IMR-90 (cell line): ENCODE measurements at places on chromosomes 5 and 9.

GRCh38 chr5:149200355-149200754 lies 59.1 kb downstream of the ABLIM3 start:
- DNase-seq, result no peak

- DNase-seq, result no peak
These were observed 376 bp downstream of the ANKRD18B start for GRCh38 chr9:33524306-33524947.

DNA sequence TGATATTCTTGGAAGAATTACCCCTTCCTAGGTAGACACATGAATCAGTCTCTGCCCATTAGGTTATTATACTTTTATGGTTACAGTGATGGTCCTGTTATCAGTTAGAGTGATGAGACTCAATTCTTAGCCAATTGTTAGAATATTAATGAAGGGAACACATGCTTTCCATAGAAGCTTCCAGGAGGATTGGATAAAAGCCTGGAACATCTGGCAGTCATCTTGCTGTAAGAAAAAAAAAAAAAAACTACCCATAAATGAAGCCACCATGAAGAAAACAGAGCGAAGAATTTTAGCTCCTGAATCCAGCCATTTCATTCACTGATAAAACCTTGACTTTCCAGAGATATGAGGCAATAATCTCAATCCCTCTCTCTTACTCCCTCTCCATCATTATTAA lies 262.5 kb upstream of the GRIN3A start:
- no peak for DNase-seq

GRCh38 chr9:92558612-92559374 lies 23.0 kb upstream of the ECM2 start:
- no peak for DNase-seq

DNA sequence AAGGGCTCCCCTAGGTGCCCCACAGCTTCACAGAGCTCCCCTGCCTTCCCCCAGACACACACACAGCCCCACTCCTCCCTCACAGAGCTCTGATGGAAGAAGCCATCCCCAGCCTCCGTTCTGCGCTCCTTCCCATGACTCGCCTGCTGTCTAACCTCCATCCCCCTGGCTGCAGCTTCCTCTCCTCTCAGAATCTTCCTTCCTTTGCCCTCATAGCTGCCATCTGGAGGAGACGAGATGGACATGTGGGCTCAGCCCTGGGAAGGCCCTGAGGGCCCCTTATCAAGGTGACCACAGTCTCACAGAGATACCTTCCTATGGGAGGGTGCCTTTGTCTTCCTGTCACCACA lies 94.3 kb downstream of the PCDH1 start:
- DNase-seq, result no peak

DNA sequence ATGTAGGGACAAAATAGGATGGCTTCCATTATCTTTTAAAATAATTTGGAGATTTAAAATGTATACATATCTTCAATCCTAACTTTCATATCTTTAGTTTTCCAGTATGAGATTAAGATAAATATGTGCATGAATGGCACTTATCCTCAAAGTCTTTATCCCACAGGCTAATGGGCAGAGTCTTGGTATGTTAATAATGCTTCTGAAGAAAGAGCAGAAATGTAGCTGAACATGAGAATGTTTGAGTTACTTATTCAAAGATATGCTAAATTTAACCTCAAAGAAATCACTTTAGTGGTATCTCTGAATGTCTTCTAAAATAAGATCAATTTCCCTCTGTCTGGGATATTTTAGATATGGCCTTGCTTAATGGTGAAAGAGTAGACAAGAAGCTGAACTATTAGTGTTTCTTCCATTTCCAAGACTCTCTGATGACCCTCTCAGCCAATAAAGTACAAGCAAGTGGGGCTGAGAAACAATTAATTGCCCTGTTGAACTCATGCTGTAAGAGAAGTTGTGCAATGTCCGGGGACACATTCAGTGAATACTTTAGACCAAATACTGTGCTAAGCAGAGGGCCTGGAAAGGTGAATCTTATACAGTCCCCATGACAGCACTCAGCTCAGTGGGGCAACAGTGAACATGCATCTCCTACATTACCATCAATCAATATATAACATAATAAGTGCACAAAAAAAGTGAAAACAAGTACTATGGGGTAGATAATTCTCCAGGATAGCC lies 50.0 kb upstream of the ADAMTSL1 start:
- DNase-seq, result peak; percentile 15

DNA sequence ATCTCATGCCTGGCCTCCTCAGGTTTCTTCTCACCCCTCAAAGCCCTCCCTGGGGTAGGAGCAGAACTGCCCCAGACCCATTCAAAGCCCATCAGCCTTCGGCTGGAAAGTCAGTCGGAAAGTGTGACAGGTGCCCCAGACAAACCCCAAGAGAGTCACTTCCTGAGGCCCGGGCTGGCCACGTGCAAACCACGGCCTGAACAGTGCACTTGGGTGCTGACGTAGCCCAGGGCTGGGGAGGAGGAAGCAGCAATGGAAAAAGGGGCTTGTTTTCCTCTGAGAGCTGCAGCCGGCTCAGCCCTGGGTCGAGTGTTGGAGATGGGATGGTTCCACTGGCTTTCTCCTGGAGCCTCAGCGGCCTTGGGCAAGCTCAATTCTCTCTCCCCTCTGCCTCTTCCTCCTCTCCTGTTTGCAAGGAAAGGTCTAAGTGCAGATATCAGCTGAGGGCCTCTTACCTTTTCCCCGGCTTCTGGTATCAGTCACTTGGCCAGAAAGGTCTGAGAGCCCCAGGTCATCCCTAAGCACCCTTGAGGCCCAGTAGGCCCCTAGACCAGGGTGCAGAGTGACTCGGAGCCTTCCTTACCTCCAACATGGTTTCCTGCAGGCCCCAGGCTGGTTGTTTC lies 5.9 kb upstream of the EGR1 start:
- DNase-seq, result no peak

DNA sequence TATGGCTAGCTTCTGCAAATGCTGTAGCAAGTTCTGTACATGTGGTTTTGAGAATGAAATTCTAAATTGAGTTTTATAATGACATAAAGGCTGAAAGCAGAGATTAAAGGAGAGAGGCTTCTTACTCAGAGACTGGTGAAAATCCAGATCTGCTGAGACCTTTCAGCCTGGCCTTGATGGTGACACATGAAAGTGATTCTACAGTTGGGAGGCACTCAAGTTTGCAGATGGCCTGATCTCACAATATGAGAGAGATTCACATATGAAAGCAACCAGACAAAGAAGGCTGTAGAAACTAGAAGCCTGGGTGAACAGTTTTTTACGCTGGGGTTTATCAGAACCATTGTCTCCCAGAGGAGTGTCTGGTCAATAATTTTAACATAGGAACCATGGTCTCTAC lies 49.0 kb downstream of the RAB3C start:
- DNase-seq, result no peak

GRCh38 chr5:176743136-176743861 lies 67.1 kb upstream of the UNC5A start:
- no peak for DNase-seq
